Cardiac septum (tissue), 1 donor: ENCODE measurements at places on chromosomes 1 and 21. TPM values are rescaled to one million over a fixed set of nuclear protein-coding genes. Genes with fewer than 3 reads are reported as not detected.

CHRNB2 gene
- 0.05 TPM for total RNA-seq

TRIM17 gene
- 0.46 TPM for total RNA-seq

KRTAP7-1 gene
- total RNA-seq, result not detected

NUP210L gene
- total RNA-seq, result 0.48 TPM

FCRL4 gene
- total RNA-seq, result not detected

- DNase-seq, result no peak
Observed at GRCh38 chr21:32377991-32378390, 14.8 kb downstream of the URB1 start.

DNA sequence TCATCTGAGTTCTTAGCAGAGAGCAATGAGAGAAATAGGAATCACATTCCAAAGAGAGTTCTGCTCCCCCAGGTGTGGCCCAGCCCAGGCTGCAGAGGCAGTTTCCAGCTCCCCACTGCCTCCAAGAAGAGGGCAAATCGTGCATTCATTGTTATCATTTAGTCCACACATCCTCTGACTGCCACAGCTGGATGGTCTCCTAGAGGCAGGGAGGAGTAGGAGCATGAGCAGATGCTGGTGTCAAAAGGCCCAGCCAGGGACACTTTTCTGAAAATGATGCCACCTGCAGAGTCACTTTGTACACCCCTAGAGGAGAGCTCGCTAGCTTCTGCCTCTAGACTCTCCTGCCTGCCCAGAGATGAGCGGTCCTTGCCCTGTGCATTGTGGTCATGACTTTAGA is 33.6 kb upstream of the GNPAT start:
- no peak for DNase-seq

- DNase-seq, result no peak
Observed at GRCh38 chr1:194813096-194813495, 1626.7 kb upstream of the B3GALT2 start.

DNA sequence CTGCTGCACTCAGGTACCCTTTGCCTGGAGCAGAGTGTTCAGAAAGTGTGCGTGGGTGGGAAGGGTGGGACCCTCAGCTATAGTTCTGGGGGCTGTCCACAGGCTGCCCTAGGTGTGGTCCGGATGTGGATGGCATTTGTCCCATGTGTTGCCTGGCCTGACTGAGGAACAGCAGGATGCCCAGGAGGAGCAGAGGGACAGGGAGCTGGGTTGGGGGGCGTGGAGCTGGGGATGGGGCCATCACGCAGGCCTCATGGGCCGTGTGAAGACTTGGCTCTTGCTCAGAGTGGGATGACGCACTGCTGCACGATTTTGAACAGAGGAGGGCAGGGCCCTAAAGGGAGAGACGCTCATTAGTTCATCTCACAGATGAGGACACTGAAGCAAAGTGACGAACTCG is 17.0 kb downstream of the C1orf115 start:
- no peak for DNase-seq

GRCh38 chr1:184502161-184502560 is 115.3 kb downstream of the C1orf21 start:
- no peak for DNase-seq

GRCh38 chr1:243639027-243639658 is 210.9 kb downstream of the AKT3 start:
- DNase-seq, result no peak

DNA sequence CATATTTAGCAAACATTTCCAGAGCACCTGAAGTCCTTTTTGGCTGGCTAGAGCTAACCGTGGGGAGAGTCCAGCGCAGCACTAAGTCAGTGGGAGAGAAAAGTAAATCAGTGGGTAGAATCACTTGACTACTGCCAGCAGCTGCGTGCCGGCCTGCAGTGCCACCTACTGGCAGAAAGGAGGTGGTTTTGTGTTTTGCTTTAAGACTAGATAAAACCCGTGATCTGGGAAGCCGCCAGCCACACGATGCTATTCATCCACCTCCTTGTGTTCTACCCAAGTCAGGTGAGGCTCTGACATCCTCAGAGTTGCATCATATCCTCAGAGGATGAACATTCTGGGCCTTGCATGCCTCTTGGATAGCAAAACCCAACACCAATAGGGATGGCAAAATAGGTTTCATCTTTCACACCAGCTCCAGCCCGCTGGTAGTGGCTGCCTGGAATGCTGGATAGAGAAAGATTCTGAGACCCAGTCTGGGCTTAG is 14.1 kb upstream of the HEYL start:
- DNase-seq, result peak; percentile 87

DNA sequence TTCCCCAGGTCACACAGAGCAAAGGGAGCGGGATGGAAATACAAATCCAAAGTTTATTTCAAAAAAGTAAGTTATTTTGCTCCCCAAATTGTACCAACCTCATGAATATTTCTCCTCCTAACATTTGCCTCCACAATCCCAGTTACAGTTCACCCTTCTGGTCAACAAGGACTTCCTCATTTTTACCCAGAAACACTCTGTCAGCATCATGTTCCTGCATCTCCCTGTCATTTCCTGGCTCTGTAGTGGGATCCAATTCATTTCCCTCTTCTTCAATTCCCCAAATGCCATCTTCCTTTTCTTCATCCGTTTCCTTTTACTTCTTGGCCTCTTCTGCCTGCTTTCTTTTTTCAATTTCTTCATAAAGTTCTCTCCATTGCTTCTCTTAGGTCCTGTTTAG is 32.0 kb upstream of the EPS15 start:
- DNase-seq, result no peak
